ENCODE measurements at places on chromosomes 3 and 15.

DNA sequence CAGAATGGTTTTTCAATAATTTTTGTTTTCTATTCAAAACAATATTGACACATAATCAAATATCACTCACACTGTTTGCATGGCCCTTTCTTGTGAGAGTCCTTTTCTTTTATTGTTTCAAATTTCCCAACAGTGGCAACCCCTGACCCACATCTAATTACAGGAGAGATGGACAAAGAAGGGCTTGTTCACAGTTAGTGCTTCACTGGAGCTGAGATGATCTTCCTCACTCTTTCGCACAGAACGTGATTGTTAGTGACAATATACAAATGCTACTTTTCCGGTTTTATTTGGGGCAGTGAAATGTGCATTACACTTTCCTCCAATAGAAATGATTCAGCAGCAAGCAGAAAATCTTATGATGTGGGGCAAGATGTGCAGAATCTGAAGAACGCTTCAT is 38.6 kb upstream of the TTC14 start:
- DNase-seq = no peak

- DNase-seq = no peak
Observed at GRCh38 chr15:35911052-35911777, 365.2 kb upstream of the DPH6 start.

- DNase-seq = no peak
Observed at GRCh38 chr3:60169755-60170154, 1081.5 kb downstream of the FHIT start.

DNA sequence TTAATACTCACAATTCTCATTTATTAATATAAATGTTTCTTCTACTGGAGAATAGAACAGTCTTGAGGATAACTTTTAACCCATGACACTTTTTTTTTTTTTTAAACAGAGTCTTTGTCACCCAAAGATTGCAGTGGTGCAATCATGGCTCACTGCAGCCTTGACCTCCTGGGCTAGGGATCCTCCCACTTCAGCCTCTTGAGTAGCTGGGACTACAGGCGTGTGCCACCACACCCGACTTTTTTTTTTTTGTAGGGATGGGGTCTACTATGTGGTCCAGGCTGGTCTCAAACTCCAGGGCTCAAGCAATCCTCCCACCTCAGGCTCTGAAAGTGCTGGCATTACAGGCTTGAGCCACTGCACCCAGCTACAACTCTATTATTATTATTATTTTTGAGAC is 34.5 kb downstream of the PIK3CB start:
- no peak for DNase-seq

GRCh38 chr15:41285285-41285684 is 47.1 kb downstream of the OIP5 start:
- no peak for DNase-seq

Measured in left renal pelvis (tissue), 4 donors.